Kidney epithelial cell (primary cell): ENCODE measurements at places on chromosomes 11 and 22. TPM values are rescaled to one million over a fixed set of nuclear protein-coding genes. Genes with fewer than 3 reads are reported as not detected.

MYO7A gene
- 0.17 and 0.89 TPM in 2 replicates for total RNA-seq

KCNJ11 gene
- 1.2 and 1.3 TPM in 2 replicates for total RNA-seq

DBX1 gene
- total RNA-seq = not detected in 2 replicates

OR2AG1 gene
- not detected in 2 replicates for total RNA-seq

HSPB2 gene
- 0.21 and 0.62 TPM in 2 replicates for total RNA-seq

STIM1 gene
- 25.4 and 35.3 TPM in 2 replicates for total RNA-seq

POTEH gene
- total RNA-seq = not detected in 2 replicates
